ENCODE measurements at places on chromosomes 3 and 15. TPM values are rescaled to one million over a fixed set of nuclear protein-coding genes. Genes with fewer than 3 reads are reported as not detected.

DNA sequence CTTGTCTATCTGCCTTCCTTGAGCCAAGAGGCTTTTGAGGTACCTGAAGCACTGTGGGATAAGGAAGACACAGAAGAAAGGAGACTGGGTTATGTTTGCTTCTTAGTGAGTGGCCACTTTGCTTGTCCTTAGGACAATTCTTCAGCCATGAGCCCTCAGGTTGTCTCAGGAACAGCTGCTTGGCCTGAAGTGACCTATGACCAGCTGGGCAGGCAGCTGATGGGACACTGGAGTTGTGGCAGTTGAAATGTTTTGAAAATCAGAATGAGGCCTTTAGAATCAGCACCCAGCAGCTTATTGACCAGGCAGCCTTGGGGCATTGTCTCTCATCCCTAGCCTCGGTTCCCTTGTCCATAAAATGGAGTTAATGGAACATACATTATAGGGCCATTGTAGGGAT lies 37.0 kb downstream of the RBP2 start:
- peaks cover 16% of the 10 kb centered on the region for H3K4me1 ChIP-seq
- no peak for DNase-seq
- H3K4me3 ChIP-seq: no peak overlapping the region
- no peaks in the 10 kb centered on the region for H3K27me3 ChIP-seq
- H3K27ac ChIP-seq: no peak overlapping the region

The ACP3 gene
- total RNA-seq: 66.4 TPM

The DUOXA1 gene
- total RNA-seq: 203 TPM

DNA sequence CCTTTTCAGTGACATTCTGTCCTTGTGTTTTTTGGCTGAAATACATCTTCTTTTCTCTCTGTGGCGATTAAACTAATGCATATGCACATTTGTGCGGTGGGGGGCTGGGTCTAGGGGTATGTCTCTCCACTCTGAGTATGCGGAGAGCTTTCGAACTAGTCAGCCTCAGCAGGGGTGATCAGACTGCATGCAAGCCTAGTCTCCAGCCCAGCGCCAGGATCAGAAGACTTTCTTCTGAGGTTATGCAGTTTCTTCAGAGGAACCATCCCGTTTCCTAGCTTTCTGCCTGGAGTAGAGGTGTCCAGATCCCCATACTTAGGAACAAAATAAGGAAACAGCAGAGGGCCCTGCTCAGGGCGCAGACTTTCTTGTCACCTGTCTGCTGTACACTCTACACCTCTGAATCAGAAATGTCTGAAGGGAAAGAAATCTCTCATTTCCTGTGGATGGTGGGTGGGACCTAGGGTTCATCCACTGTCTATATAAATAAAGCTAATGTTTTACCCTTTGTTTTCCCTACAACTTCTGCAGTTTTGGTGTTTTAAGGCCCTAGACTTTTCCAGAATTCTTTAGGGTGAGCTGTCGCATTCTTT lies 230.4 kb downstream of the ABHD5 start:
- H3K4me1 ChIP-seq: no peaks in the 10 kb centered on the region
- no peak overlapping the region for H3K27ac ChIP-seq
- DNase-seq: no peak
- H3K4me3 ChIP-seq: no peak overlapping the region
- peaks cover 6% of the 10 kb centered on the region for H3K27me3 ChIP-seq
- H3K36me3 ChIP-seq: no peaks in the 10 kb centered on the region

The TYRO3 gene
- total RNA-seq: 17.9 TPM

DNA sequence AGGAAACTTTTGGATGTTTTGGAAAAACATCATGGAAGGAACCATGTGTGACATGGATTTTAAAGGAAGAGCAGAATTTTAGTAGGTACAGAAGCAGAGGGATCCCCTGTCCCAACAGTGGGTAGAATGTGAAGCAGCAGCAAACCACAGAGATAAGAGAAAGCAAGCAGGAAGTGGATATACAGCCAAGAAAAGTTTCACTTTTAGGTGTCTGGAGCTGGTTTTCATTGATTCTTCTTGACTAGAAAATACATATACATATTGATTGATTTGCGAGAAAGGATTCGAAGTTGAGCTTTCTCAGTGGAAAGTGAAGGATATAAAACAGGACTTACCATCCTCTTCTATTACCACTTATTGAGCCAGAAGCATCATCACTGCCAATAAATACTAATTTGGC lies 133.5 kb downstream of the KCNMB2 start:
- no peak overlapping the region for H3K4me3 ChIP-seq
- no peaks in the 10 kb centered on the region for H3K4me1 ChIP-seq
- DNase-seq: no peak
- no peaks in the 10 kb centered on the region for H3K36me3 ChIP-seq
- H3K27ac ChIP-seq: peak overlapping the region; percentile 12
- H3K27me3 ChIP-seq: no peaks in the 10 kb centered on the region

- no peak overlapping the region for H3K27ac ChIP-seq
- no peak overlapping the region for H3K4me3 ChIP-seq
- DNase-seq: no peak
- H3K27me3 ChIP-seq: no peaks in the 10 kb centered on the region
- no peaks in the 10 kb centered on the region for H3K36me3 ChIP-seq
Observed at GRCh38 chr15:95091444-95091843, 860.1 kb downstream of the MCTP2 start.

GRCh38 chr3:177832880-177833279 lies 635.6 kb upstream of the TBL1XR1 start:
- H3K4me1 ChIP-seq: peaks cover 5% of the 10 kb centered on the region
- H3K27ac ChIP-seq: no peak overlapping the region
- H3K27me3 ChIP-seq: no peaks in the 10 kb centered on the region
- peak; percentile 77 for DNase-seq
- H3K4me3 ChIP-seq: no peak overlapping the region

- H3K4me3 ChIP-seq: no peak overlapping the region
- no peak overlapping the region for H3K27ac ChIP-seq
- no peaks in the 10 kb centered on the region for H3K4me1 ChIP-seq
- DNase-seq: peak; percentile 8
- no peaks in the 10 kb centered on the region for H3K27me3 ChIP-seq
- peaks cover 2% of the 10 kb centered on the region for H3K36me3 ChIP-seq
Observed at GRCh38 chr3:15536856-15537255, 15.3 kb upstream of the COLQ start.

The IP6K1 gene
- 54.9 TPM for total RNA-seq

The SEC22C gene
- total RNA-seq: 35.1 TPM

DNA sequence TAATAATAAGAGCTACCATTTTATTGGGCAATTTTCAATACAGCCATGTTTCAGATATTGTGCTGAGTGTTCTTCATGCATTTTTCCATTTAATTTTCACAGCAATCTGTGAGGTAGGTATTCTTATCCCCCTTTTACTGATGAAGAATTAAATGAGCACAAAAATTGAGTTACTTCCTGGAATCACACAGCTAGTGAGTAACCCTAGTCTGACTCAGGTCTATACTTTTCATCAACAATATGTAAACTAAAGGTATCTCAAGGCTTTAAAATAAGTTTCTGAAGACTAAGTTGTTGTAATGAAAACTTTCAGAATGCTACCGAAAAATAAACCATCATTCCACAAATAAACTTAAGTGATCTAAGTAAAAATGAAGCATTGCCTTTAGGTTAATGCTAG lies 22.3 kb downstream of the HACD2 start:
- H3K27me3 ChIP-seq: no peaks in the 10 kb centered on the region
- H3K4me3 ChIP-seq: no peak overlapping the region
- no peak overlapping the region for H3K27ac ChIP-seq
- H3K36me3 ChIP-seq: no peaks in the 10 kb centered on the region

- no peaks in the 10 kb centered on the region for H3K36me3 ChIP-seq
- H3K4me3 ChIP-seq: no peak overlapping the region
- H3K27ac ChIP-seq: no peak overlapping the region
- DNase-seq: no peak
- H3K27me3 ChIP-seq: no peaks in the 10 kb centered on the region
Observed at GRCh38 chr15:92578096-92578835, 77.3 kb downstream of the FAM174B start.

DNA sequence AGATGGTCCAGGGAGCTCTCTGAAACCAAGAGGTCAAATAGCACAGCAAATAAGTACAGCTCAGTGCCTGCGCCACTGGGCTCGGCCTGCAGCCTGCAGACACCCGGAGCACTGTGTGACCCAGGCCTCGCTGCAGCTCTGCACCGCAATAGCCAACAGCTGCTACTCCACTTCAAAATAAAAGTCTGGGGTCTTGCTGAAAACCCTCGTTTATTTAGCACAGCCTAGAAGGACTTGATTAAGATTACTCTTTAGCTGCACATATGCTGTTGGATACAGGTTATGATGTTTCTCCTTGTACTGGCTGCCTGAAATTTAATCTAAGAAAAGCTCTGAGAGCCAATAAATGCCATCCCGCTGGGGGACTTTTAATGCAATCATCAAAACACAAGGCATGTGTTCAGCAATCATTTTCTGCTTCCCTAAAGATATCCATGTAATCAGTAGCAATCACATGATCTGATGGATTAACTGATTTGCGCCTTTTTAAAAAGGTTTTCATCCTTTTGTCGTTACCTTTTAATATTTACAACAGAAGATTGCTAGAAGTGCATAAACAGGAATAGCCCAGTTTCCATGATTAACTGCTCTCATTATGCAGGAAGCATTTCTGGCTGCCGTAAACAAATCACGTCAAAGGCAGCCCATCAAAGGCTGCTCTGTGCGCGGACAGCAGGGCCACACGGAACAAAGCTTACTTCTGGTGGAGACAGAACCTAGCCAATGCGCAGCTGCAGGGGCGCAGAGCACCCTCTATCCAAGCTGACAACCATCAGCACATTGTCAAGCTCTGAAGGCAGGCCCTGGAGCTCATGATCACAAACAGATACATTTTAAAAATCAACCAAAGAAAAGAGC lies 58.8 kb downstream of the CLASP2 start:
- no peak overlapping the region for H3K4me3 ChIP-seq
- peaks cover 4% of the 10 kb centered on the region for H3K4me1 ChIP-seq
- peak; percentile 97 for DNase-seq
- no peaks in the 10 kb centered on the region for H3K36me3 ChIP-seq
- H3K27me3 ChIP-seq: no peaks in the 10 kb centered on the region

- DNase-seq: peak; percentile 41
- no peak overlapping the region for H3K4me3 ChIP-seq
- H3K27me3 ChIP-seq: no peaks in the 10 kb centered on the region
- H3K27ac ChIP-seq: no peak overlapping the region
- H3K4me1 ChIP-seq: no peaks in the 10 kb centered on the region
Observed at GRCh38 chr3:64399205-64399800, 174.0 kb upstream of the PRICKLE2 start.

The ACAN gene
- 0.92 TPM for total RNA-seq

- H3K27ac ChIP-seq: no peak overlapping the region
- no peak overlapping the region for H3K4me3 ChIP-seq
- H3K36me3 ChIP-seq: no peaks in the 10 kb centered on the region
- peak; percentile 21 for DNase-seq
- no peaks in the 10 kb centered on the region for H3K4me1 ChIP-seq
- H3K27me3 ChIP-seq: no peaks in the 10 kb centered on the region
Observed at GRCh38 chr3:22685597-22685996, 517.5 kb upstream of the UBE2E2 start.

The ZIC4 gene
- not detected for total RNA-seq

The CHRM5 gene
- total RNA-seq: not detected

The MESP2 gene
- total RNA-seq: 0.55 TPM

DNA sequence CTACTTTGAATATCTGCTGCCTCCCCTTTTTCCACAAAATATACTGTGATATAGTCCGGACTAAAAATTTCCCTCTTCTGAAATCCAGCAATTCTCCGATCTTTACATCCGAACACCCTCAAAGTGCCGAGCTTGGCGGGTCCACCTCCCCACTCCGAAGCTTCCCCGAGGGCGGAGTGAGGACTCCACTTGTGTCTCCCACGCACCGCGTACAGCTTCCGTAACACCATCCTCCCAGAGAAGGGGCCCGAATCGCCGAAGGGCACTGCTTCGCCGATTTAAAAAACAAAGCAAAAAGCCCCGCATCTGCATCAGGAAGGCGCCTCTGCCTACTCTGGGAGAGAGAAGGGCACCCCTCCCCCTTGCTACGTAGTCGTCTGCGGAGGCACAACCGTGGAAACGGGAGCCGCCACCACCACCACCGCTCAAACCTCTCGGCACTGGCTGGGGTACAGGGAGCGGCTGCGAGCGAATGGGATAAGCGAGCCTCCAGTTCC lies 551 bp downstream of the NCBP2 start:
- H3K4me1 ChIP-seq: no peaks in the 10 kb centered on the region
- H3K27me3 ChIP-seq: no peaks in the 10 kb centered on the region
- DNase-seq: no peak
- H3K36me3 ChIP-seq: peaks cover 19% of the 10 kb centered on the region
- peak overlapping the region; percentile 74 for H3K4me3 ChIP-seq

GRCh38 chr15:90603893-90604292 lies 74.2 kb downstream of the CRTC3 start:
- H3K36me3 ChIP-seq: peaks cover 12% of the 10 kb centered on the region
- no peak for DNase-seq
- no peak overlapping the region for H3K27ac ChIP-seq
- no peaks in the 10 kb centered on the region for H3K27me3 ChIP-seq

GRCh38 chr15:55902981-55903380 lies 90.4 kb downstream of the NEDD4 start:
- H3K4me1 ChIP-seq: no peaks in the 10 kb centered on the region
- H3K36me3 ChIP-seq: no peaks in the 10 kb centered on the region
- H3K4me3 ChIP-seq: no peak overlapping the region
- no peak for DNase-seq

GRCh38 chr15:58423831-58424608 lies 7.8 kb upstream of the LIPC start:
- H3K27ac ChIP-seq: no peak overlapping the region
- H3K27me3 ChIP-seq: no peaks in the 10 kb centered on the region
- no peaks in the 10 kb centered on the region for H3K36me3 ChIP-seq
- no peaks in the 10 kb centered on the region for H3K4me1 ChIP-seq

GRCh38 chr3:100110162-100110561 lies 4.1 kb downstream of the FILIP1L start:
- H3K36me3 ChIP-seq: no peaks in the 10 kb centered on the region
- H3K4me1 ChIP-seq: peaks cover 2% of the 10 kb centered on the region
- no peak overlapping the region for H3K27ac ChIP-seq
- no peak overlapping the region for H3K4me3 ChIP-seq
- H3K27me3 ChIP-seq: no peaks in the 10 kb centered on the region

The UACA gene
- total RNA-seq: 37.1 TPM

The REC114 gene
- total RNA-seq: not detected

DNA sequence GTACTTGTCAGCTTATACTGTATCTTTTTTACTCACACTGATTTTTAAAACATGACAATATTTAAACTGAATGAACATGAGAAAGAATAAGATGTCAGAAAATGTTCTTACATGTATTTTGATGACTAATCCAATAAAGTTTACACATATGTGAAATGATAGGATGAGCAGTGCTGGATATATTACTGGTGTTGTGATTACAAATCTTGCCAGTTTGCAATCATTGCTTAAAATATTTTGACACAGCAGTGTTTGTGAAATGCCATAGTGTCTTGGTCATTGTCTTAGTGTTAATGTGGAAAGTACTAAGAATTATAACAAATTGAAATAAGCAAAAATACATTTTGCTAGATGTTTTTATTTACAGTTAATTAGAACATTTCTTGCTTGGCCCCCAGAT lies 118.7 kb upstream of the MLF1 start:
- no peaks in the 10 kb centered on the region for H3K36me3 ChIP-seq
- no peak overlapping the region for H3K27ac ChIP-seq

- H3K4me1 ChIP-seq: no peaks in the 10 kb centered on the region
- DNase-seq: no peak
- no peaks in the 10 kb centered on the region for H3K36me3 ChIP-seq
- H3K4me3 ChIP-seq: no peak overlapping the region
- H3K27me3 ChIP-seq: no peaks in the 10 kb centered on the region
Observed at GRCh38 chr15:63848879-63849551, 15.3 kb upstream of the HERC1 start.

The VGLL3 gene
- total RNA-seq: 32.8 TPM

The SERP1 gene
- total RNA-seq: 147 TPM

- no peak for DNase-seq
- H3K27me3 ChIP-seq: no peaks in the 10 kb centered on the region
- H3K4me3 ChIP-seq: no peak overlapping the region
- peaks cover 2% of the 10 kb centered on the region for H3K36me3 ChIP-seq
- no peaks in the 10 kb centered on the region for H3K4me1 ChIP-seq
Observed at GRCh38 chr3:47243419-47244147, 39.0 kb downstream of the KIF9 start.
